ENCODE measurements at places on chromosomes 12 and 14. TPM values are rescaled to one million over a fixed set of nuclear protein-coding genes. Genes with fewer than 3 reads are reported as not detected.

Gene GLTP
- 48.4 TPM for total RNA-seq

Gene MPHOSPH9
- total RNA-seq, result 17.5 TPM

Gene FOXM1
- total RNA-seq, result 12.2 TPM

Gene AQP5
- total RNA-seq, result not detected

Gene CCDC196
- not detected for total RNA-seq

Gene GDF3
- not detected for total RNA-seq

Gene PLCZ1
- total RNA-seq, result not detected

Gene IL23A
- 30.9 TPM for total RNA-seq

Gene KRT82
- total RNA-seq, result not detected

Gene AVPR1A
- 0.13 TPM for total RNA-seq

Gene GPRC5A
- 28.7 TPM for total RNA-seq

Gene SLC7A7
- total RNA-seq, result 10.0 TPM

Gene CDKL1
- 1.2 TPM for total RNA-seq

Gene PLA2G1B
- not detected for total RNA-seq

Gene NINJ2
- not detected for total RNA-seq

Gene PPP1CC
- 93.1 TPM for total RNA-seq

Gene RNFT2
- 16.3 TPM for total RNA-seq

Gene AQP6
- total RNA-seq, result not detected

Gene RERGL
- not detected for total RNA-seq

Gene PLBD1
- total RNA-seq, result 6.6 TPM

Gene RNASE4
- 4.2 TPM for total RNA-seq

Gene COL2A1
- 1.7 TPM for total RNA-seq

Gene MYBPC1
- not detected for total RNA-seq

Gene L2HGDH
- total RNA-seq, result 7.3 TPM

Gene KLRC3
- not detected for total RNA-seq

Gene SLC35F4
- total RNA-seq, result not detected

Gene C12orf50
- total RNA-seq, result not detected

Gene STXBP6
- 0.38 TPM for total RNA-seq

Gene SERPINA5
- total RNA-seq, result 1.9 TPM

Gene VWF
- total RNA-seq, result 1.5 TPM

Gene CBLN3
- 0.34 TPM for total RNA-seq

Gene PGF
- 10.5 TPM for total RNA-seq

Gene RPS6KL1
- total RNA-seq, result 20.0 TPM

Gene EID3
- 1.5 TPM for total RNA-seq

Gene CYP27B1
- total RNA-seq, result 4.3 TPM

Gene PSMB5
- total RNA-seq, result 244 TPM

Gene STYK1
- 1.1 TPM for total RNA-seq

Gene HRK
- 3.5 TPM for total RNA-seq

Gene UNC79
- 0.14 TPM for total RNA-seq

Measured in kidney epithelial cell (primary cell).